SIG-M5 (cell line): ENCODE measurements at places on chromosomes 16 and 17.

DNA sequence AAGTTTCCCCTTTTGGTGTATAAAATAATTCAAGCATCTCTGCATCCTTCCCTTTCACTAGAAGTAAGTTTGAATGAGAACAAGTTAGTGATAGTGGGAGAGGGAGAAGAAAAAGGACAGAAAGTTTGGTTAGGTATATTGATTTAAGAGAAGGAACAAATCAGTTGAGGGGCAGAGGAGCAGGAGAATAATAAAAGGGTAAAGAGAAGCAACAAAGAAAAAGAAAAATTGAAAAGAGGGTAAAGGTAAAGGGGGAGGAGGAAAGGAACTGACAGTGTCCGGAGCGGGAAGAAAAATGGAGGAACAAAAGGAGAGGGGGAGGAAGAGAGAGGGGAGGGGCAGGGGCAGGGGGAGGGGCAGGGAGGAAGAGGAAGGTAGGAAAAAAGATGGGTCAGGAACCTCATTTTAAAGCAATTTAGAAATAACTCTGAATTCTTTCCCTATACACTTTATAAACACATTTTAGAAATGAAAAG, 6.3 kb upstream of the IGF2BP1 start:
- DNase-seq: no peak

DNA sequence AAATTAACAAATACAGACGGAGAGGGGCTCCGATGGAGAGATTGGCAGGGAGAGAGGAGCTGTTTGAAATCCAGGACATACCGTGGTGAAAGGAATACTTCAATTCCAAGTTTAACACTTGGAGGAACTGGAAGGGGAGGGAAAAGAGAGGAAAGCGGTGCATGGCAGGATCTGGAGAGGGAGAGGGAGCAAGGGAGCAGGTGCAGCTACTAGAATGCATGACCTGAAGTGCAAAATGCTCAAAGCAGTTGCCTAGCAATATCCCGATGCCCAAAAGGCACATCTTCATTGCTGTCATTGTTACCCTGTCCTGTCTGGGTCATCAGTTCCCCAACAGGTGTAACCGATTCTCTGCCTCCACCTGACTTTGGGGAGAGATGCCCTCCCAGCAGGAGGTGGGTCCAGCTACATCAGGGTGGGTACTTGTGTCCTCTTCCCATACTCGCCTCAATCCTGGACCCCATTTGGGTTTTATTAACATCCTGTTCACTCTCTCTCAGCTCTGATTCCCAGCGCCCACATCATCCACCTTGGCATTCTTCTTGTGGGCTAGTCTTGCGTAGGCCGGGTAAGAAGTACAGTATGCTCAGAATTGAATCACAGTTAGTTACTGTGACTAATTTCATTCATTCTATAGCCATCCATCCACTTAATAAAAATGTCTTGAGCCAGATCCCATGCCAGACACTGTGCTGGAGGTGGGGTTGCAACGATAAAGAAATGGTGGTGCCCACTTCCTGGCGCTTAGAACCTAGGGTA, 37.4 kb upstream of the EMP2 start:
- DNase-seq: no peak

DNA sequence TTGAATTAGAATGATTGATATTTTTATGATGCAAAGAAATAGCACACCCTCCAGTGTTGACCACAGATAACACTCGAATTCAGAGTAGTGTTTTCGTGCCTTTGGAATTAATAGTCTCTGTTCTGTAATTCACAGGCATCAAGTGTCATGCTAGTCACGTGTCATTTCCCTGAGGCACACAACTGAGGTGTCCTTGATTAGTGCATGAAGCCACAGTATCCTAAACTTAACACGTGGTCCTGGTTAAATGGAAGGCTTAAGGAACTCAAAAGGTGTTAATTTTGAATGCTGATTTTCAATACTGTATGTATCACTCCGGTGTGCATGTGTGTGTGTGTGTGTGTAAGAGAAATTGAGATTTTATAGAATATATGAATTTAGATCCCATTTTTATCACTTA, 625.6 kb downstream of the TMEM114 start:
- DNase-seq: no peak

DNA sequence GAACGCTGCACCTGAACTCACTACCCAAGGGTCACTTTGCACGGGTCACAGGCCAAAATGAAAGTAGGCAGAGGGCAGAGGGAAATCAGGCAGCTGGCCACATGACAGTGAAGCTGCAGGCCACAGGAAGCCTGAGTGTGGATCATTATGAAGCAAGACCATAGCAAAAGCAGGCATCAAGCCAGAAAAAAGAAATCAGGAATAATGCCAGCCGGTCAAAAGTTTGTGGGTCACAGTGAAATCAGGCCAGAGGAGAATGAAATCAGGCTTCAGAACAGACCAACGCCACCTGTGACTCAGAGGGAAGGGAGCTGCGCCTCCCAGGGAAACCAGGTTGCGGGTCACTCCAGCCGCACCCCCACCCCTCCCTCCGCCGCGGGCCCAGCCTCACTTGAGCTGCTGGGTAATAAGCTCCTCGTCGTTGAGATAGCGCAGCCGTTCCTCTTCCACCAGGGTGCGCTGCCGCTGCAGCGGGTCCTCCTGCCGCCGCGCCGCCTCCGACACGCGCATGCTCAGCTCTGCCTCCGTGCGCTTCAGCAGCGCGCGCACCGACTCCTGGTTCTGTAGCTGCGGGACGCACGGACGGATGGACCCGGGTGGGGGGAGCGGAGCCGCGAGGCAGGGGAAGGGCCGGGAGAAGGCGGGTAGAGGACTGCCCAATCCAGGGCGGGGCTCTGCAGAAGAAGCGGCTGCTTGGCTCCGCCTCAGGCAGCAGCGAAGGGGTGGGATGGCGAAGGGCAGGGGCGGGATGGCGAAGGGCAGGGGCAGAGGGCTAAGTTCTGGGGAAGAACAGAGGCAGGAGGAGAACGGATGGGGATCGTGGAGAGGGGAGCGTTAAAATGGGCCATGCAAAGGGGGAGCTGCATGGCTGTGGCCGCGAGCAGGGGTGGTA, 47.7 kb downstream of the SRCIN1 start:
- DNase-seq: peak; percentile 57

- no peak for DNase-seq
Observed at GRCh38 chr17:76966016-76966415, 97.8 kb downstream of the MGAT5B start.

DNA sequence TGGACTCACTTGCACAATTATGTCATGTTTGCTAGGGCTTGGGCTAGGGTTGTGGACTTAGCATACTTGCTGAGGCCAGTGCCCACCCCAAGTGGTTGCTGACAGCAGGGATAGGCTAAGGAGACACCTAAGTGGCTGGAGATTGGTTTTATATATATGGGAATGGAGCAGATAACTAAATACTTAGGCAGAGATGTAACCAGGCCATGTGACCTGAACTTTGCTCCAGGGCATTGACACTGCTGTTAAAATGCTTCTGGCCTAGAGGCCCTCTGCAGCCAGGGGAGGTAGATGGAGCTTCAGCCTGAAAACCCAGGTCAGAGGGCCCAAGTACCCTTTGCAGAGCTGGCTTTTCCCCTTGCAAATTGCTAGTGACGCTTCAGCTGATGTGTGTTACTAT, 1.4 kb upstream of the ITGB3 start:
- no peak for DNase-seq

DNA sequence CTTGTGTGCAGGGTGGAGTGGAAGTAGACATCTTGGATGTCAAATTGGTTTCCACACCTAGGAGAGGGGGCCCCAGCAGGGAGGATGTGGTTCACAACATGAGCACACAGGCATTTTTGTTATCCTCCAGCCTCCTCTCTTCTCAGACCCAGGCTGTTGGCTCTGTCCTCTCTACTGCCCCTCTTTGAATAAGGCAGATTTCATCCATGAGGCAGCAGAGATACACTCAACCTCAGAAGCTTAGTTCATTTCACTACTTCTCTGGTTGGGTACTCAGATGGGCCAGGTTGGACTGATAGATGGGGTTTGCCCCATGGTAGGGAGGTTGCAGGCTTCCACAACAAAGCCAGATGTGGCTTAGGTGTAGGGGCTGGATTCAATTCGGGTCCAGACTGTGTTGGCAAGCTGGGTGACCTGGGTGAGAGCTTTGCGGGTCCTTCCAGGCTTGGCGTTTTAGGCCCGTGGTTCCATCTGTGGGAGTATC, 22.2 kb upstream of the NFATC3 start:
- DNase-seq: no peak

GRCh38 chr16:11682655-11683096, 14.4 kb downstream of the SNN start:
- no peak for DNase-seq

GRCh38 chr16:23371368-23371767, 69.3 kb downstream of the SCNN1B start:
- no peak for DNase-seq

- no peak for DNase-seq
Observed at GRCh38 chr17:34665150-34665806, 85.9 kb downstream of the TMEM132E start.

DNA sequence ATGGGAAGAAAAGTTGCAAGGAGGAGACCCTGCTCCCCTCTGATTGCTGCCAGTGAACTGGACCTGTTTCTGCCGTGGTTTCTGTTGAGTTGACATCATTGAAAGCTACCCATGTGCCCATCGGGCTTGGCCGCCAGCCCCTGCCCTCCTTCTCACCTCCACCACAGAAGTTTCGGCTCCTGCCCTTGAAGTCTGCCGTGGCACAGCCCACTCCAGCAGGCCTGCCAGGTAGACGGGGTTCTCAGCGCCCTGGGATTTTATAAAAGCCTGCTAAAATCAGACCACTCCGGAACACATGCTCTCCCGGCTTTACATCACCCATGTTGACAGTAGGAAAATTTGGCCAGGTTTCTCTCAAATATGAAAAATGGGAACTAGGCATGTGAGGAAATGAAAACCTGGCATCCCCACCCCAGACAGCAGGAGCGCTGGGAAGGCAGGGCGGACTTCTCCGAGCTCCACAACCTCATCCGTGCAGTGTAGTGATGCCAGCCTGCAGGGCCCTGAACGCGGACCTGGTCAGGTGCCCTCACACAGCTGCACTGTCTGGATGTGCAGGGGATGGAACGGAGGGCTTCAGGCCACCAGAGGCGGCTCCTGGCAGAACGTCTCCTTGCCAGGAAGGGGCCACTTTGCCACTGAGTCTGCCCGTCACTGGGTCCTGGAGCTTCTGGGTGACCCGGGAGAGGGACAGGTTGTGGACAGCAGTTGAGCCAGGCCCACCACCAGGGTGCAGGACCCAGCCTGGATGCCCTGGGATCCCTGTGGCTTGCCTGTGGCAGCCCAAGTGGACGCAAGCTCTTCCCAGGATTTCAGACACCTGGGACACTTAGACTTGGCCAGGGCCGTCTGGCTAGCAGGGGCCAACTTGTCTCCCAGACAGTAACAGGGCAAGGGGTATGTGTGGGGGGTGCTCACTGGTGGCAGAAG, 6.9 kb upstream of the GSE1 start:
- DNase-seq: no peak

GRCh38 chr16:85928401-85928820, 29.4 kb downstream of the IRF8 start:
- peak; percentile 95 for DNase-seq

DNA sequence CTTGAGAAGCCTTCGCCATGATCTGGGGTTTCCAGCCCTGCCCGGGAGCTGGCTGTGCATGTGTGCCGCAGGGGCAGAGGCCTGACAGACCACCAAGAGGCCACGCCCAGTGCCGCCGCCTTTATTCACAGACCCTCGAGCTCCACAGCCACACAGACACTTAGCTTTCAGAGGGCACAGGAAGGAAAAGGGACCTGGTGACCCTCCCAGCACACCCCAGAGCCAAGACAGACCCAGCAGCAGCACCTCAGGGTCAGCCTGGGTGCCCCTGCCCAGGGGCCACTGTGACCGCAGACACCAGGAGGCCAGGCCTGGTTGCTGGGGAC, 10.8 kb downstream of the MCRIP1 start:
- DNase-seq: no peak

DNA sequence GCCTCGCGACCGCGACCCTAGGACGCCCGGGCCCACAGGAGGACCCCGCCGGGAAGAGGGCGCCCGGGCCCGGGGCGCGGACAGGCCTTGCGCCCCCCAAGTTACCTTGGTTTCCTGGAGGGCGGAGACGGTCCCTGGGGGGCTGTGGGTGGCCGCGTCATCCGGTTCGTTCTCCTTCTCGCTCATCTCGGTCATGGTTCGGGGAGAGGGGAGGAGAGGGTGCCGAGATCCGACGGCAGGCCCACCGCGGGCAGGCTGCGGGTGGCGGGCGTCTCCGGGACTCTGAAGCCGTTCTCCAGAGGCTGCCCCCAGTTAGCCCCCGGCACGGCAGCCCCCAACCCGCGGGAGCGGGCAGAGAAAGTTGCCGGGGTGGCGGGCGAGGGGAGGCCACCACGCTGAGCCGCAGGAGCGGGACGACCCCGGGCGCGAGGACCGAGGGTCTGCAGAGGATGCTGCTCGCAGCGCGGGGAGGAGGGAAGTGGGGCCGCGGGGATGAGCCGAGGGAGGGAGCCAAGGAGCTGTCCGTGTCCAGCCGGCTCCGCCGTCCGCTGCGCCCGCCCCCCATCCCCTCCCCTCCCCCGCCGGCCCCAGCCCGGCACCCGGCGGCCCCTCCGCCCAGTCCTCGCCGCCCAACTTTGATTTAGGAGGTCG, at the start of gene STAC2:
STAC2 (minus strand) TSS at position 638 of the 651 bp plus-strand sequence; CDS start at position 195, 443 bp downstream.
- no peak for DNase-seq

DNA sequence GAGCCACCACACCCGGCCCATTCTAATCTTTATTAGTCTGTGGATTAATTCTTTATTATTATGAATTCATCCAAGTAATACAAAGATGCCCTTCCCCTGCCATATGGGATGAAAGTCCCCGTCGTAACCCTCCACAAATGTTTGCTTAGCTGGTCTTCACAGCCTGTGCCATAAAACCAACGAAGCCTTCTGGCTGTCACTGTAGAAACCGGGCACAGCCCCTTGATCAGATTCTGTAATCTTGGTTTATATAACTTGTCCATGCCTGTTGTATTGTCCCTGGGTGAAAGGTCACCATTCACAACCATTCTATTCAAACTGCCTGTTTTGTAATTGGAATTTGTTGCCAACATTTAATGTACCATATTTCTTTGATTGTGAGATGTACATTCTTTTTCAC, 66.5 kb downstream of the ATP2C2 start:
- no peak for DNase-seq

GRCh38 chr16:89572485-89573205, 2.9 kb upstream of the CPNE7 start:
- no peak for DNase-seq

- DNase-seq: no peak
Observed at GRCh38 chr16:69847643-69848042, 85.5 kb downstream of the WWP2 start.

GRCh38 chr16:84700446-84701300, 873 bp downstream of the USP10 start:
- no peak for DNase-seq

DNA sequence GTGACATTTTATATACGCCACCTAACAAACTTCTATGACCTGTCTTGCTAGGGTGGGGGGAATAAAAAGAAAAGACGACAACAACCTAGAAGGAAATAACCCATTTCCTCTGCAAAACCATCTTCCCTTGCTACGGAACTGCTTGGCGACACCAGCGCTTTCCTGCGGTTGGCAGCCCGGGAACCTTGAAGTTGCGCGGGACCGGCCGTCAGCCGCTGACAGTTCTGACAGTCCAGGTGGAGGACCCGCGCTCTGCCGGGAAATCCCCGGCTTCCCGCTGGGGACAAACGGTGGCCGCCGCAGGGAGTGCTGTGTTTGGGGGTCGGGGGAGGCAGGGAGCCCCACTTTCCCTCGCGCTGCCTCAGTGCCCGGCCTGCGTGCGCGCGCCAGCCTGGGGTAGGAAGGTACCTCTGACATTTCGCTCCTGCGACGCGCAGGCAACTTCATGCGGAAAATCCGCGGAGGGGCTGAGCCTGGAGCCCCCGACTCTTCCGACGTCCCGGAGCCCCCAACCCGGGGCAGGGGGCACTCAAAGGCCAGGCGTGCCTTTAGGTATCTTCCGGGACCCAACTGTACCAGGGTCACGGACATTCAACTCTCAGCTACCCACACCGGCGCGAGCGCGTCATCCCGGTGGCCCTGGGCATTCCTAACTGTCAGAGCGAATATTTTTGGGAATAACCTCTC, 516 bp downstream of the SLC16A6 start:
- DNase-seq: no peak
